Jurkat, Clone E6-1 (cell line): ENCODE measurements at places on chromosomes 1 and 21.

DNA sequence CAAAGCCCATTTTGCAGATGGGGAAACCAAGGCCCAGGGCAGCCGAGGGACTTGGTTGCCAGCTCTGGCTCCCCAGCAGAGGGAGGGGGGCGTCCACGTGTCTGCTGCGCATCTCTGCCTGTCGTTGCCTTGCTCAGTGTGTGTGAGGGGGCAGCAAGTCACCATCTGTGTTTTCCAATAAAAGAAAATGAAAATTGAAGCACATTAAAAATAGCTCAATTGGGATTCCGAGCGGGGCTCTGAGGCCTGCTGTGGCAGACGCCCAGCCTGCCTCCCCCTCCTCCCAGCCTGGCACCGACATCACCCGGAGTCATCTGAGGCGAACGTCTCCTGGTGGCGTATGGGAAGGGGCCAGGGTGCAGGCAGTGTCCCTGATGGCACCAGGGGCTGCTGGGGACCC lies 51.2 kb downstream of the EPHB2 start:
- no peak for DNase-seq

DNA sequence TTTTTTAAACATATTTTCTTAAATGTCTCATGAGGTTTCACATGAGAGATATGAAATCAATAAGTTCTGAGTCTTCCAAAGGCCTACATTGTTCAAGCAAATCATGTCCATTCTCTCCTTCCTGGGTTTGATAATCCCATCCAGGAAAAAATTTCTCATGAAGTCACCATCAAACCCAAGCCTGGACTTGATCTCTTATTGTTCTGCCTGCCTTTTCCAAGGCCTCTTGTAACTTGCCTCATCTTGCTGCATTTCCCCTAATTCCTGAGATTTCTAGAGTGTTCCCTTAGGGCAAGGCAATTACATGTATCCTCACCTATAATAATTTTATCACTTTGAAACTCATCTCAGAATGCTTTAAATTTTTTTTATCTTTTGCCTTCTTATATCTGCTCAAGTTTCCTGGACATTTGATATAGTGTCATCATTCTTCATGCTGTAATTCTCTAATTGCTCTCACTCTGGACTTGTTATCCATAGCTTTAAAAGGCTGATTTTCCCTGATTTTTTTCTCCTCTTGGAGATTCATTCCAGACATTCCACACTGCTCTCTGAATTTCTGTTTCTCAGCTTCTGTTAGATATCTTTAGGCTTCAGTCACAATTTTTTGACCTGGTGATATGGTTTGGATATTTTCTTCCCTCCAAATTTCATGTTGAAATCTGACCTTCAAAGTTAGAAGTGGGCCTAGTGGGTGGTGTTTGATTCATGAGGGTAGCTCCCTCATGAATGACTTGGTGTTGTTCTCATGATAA lies 126.4 kb downstream of the LRRC7 start:
- no peak for DNase-seq

GRCh38 chr1:213767683-213768082 lies 220.1 kb upstream of the PROX1 start:
- DNase-seq, result no peak

DNA sequence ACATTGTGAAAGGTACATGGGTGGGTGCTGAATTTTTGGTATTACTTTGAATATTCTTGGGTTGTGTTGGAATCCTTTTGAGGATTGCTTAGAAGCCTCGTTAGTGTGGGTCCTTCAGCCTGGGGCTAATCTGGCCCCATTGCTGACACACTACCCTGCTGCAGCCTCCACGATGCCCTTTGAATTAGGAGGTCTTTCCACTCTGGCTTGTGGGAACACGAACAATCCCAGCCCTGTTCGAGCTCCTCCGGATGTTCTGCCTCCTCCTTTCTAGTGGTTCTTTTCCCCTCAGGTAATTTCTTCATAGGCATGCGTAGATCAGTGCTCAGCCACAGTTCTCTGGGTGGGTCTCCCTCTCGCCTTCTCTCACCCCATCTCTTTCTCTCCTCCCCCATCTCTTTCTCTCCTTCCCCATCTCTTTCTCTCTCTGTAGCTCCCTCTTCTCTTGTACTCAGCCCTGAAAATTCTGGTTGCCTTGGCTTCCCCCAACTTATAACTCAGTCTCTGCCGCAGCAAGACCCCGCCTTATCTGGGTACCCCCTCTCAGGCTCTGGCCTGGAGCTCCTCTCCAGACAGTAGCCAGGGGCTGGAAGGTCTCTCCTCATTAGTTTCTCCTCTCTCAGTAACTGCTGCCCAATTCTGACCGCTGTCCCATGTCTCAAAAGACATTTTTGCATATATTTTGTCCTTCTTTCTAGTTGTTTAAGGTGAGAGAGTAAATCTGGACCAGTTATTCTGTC lies 46.0 kb upstream of the SLC19A1 start:
- no peak for DNase-seq

GRCh38 chr1:156676114-156676819 lies 940 bp downstream of the NES start:
- DNase-seq, result no peak

DNA sequence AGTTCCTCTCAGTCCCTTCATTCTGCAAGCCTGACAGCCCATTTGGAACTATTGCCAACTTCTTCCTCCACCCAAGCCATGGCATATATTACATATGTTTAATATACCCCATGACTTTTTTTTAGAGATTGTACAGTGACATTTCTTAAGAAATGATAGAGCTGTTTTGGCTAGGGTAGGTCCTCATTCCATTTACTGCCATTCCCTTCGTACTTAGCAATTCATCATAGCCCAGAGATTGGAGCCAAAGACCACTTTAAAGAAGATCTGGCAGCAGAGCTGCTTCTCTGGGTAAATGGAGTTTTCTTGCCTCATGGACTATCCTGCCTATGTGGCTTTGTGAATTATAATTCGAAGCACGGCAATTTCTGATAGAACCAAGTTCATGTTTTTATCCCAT lies 93.4 kb downstream of the ST3GAL3 start:
- DNase-seq, result no peak

DNA sequence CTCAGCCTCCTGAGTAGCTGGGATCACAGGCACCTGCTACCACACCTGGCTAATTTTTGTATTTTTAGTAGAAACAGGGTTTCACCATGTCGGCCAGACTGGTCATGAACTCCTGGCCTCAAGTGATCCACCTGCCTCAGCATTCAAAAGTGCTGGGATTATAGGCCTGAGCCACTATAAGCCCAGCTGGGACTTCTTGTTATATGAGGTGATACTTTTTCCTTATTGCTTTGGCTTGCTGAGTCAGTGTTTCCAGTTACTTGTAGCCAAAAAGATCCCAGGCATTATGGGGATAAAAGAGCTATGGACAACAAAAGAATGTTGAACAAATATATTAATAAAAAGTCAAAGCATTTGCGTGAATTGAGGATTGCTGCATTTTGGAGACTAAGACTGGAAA lies 69.9 kb upstream of the LPGAT1 start:
- DNase-seq, result no peak

- DNase-seq, result no peak
Measured at GRCh38 chr1:201562659-201563405, 23.9 kb downstream of the NAV1 start.

DNA sequence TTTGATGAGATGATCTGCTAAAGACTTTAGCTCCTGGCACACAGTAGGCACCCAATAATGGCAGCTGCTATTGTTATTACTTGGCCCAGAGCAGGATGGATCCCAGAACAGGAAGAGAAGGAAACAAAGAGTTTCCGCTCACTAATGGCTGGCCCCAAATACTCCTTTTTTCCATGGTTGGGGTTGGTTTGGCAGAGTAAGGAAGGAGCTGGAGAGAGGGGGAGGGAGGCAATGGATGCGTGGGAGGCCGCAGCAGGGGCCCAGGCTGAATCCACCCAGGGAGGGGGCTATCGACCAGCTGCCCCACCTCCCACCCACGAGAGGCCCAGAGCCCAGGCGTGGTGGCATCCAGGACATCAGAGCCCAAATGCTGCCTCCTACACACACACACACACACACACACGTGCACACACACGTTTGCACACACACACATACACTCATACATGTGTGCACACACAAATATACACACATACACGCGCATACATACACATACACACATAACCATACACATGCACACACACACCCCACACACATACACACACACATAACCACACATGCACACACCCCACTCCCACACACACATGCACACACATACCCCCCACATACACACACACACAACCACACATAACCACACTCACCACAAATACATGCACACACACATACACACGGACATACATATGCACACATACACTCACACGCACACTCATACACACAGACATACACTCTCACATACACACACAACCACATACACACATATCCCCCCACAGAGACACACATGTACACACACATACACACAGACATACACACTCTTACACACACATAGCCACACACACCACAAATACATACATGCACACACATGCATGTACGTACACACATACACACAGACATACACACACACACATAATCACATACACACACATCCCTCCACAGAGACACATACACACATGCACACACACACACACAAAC lies 25.2 kb downstream of the C1QB start:
- no peak for DNase-seq

DNA sequence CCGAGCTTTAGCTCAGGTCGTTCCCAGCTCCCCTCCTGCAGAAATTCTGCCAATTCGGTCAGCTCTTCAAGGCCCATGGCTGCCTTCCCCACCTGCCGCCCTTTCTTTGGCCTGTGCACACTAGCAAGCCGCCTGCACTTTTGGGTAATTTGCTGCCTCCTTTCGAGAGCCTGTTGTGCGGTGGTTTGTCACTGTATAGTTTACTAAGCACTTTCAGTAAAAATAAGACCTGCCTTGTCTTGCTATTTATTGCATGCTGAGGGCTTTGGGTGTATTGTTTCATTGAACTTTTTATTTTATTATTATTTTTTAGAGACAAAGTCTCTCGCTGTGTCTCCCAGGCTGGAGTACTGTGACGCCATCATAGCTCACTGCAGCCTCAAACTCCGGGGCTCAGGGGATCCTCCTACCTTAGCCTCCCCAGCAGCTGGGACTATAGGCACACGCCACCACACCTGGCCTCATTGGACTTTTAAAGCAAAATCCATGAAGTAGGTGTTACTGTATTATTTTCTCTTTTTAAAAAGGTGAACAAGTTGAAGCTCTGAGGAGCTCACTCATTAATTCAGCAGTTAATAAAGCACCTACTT lies 1.1 kb upstream of the FABP3 start:
- DNase-seq, result no peak

- peak; percentile 17 for DNase-seq
Measured at GRCh38 chr1:218330043-218330623, 15.0 kb upstream of the TGFB2 start.
